ENCODE measurements at places on chromosomes 3 and 15.

DNA sequence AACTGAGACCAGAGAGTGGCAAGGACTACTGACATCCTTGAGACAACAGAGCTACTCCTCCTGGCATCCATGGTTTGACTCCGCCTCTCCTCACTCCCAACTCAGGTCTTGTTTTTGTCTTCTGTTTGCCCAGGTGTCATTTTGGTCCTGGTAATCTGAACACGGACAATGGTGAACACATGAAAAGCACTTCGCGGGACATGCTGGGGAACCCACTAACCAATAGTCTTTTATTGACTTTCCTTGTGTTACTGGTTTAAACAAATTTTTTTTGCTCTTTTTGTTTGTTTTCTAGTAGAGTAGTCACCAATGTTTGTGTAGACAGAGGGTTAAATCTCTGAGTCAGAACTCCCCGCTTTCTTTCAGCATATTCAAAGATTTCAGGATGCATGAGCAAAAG is 38.4 kb downstream of the LARP6 start:
- no peak for DNase-seq

DNA sequence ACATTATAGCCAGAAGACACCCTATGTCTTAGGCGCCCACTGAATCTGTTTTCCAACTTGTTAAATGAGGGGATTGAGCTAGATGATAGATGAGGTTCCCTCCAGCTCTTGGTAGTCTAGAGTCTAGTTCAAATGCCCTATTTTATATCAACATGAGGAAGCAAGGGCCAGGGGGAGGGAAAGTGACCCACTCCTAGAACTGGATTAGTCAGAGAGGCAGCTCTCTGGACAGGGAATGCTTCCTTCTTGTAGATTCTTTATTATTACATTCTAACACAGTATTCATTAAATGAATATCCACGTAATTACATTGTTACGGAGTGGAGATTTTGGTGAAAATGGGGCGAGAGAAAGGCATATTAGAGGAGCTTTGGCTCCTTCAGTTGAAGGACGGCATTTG is 89.5 kb downstream of the RAD18 start:
- DNase-seq: no peak

DNA sequence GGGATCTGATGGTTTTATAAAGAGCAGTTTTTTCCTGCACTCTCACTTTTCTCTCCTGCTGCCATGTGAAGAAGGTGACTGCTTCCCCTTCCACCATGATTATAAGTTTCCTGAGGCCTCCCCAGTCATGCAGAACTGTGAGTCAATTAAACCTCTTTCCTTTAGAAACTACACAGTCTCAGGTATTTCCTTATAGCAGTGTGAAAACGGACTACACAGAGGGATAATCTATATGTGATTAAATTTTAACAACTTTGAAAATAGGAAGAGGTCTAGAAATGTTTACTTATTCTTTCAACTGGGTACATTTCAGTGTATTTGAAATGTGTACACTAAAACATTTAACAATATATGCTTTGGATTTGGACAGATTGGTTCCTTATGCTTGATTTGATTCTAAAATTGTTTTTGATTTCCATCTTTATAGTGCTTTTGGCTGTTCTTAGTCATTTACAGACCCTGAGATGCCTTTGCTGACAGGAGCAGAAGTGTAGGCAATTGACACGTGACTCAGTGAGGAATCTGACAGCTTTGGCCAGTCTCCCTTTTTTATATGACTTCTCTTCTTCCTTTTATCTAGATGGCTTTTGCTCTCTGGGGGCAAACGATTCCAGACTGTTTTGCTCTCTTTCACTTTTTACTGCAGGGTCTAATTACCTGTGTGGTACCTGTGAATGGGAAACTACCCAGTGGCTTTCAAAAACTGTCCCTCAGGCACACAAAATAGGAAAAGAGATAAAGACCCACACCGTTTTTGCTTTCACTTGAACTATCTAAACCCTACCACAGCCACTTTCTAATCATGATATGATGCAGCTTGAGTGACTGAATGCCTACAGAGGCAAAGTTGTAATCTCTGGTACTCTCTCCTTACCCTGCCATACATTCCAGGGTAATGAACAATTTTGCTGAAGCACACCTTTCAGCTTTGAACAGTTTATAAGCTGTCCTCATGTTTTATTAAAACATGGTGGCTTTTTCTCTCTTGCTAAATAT is 422.6 kb downstream of the ROBO1 start:
- DNase-seq: peak; percentile 87

- no peak for DNase-seq
Observed at GRCh38 chr15:76345583-76345879, 9.0 kb downstream of the ISL2 start.

GRCh38 chr15:20340931-20341661 is 200.5 kb downstream of the GOLGA6L6 start:
- DNase-seq: no peak

DNA sequence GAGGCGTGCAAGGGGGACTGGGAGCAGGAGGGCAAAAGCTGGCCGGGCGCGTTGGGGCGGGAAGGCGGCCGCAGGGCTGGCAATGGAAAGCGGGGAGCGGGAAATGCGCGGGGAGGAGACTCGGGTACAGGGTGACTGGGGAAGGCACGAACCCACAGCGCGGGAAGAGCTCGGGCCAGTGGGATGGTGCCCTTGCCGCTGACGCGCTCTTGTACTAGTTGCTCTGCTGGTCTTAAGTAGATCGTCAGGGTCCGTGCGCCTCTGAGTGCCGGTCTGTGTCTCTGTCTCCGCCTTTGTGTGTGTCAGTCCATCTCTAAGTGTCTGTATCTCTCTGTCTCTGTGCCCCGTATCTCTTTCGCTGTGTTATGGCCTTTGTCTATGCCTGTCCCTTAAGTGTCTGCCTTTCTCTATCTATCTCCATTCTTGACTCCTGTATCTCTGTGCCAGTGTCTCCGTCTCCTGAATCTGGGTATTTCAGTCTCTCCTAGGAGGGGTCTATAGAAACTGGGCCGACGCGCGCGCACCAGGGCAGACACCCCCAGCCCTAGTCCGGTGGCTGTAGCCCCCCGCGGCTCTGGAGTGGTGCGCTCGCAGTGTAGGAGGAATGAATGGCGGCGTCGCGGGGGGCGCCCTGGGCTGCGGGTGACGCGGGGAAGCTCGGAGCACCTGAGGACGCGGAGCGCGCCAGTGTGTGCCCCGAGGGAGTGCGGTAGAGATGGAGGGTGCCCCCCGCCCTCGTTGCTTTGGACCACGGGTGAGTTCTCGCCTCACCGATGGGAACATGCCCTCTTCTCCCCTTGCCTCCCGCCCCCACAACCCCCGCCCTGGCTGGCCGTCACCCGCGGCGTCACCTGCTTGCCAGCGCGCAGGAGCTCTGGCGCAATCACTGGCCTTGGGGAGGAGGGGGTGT is 756 bp upstream of the CAMK2N2 start:
- DNase-seq: peak; percentile 76

- DNase-seq: no peak
Observed at GRCh38 chr3:11377719-11378118, 105.5 kb downstream of the ATG7 start.
